ENCODE measurements at places on chromosomes 11 and 22. TPM values are rescaled to one million over a fixed set of nuclear protein-coding genes. Genes with fewer than 3 reads are reported as not detected.

HYLS1 gene
- 7.2 TPM for total RNA-seq

MPPED2 gene
- 0.30 TPM for total RNA-seq

LYVE1 gene
- total RNA-seq, result not detected

ACTN3 gene
- 0.26 TPM for total RNA-seq

MAFF gene
- 9.4 TPM for total RNA-seq

GAL gene
- total RNA-seq, result 2.5 TPM

GTSE1 gene
- 39.9 TPM for total RNA-seq

MYEOV gene
- not detected for total RNA-seq

CARD16 gene
- total RNA-seq, result 13.9 TPM

CRYBB3 gene
- total RNA-seq, result 0.34 TPM

DNA sequence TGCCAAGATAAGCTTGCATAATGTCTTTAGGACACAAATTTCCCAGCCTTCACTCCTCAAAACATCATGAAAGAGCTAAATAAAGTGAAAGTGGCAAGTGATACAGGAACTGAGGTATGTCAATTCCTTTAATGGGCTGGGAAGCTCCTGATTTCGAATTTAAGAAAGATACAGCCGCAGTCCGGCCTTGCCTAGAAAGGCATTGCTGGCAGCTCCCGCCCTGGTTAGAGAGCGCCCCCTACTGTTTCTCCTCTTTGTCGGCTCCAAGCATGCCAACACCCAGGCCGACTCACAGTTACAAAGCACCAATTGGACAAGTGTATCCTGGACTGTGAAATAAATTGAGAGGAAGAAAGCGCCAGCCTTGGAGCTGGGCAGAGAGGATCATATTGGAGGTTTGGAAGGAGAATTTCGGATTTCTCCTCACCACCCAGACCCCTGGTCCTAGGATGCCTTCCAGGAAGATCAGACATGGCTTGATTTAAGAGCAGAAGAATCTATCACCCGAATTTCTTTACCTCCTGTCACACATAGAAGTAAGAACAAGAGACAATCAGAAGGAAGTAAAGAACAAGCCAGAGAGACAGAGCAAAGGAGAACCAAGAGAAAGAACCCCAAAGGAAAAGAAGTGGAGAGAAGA is 84.0 kb downstream of the FAM76B start:
- DNase-seq, result peak; percentile 92

- DNase-seq, result no peak
Observed at GRCh38 chr22:45503816-45504372, 1.2 kb downstream of the FBLN1 start.

DNA sequence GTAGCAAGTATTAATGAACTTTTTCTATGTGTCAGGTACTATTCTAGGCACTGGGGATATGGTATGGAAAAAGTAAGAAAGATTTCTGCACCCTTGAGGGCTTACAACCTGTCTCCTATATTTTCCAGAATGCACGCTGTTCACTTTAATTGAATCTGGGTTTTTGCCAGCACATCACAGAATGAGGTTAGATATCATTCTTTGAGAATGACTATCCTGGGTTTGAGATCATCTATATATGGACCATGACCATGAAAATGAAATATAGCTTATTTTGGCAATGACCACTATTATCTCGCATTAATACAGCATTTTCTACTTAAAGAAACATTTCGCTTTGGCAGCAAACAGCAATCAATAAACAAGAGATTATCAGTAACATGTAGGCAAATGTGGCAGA is 46.9 kb downstream of the C11orf71 start:
- DNase-seq, result no peak

DNA sequence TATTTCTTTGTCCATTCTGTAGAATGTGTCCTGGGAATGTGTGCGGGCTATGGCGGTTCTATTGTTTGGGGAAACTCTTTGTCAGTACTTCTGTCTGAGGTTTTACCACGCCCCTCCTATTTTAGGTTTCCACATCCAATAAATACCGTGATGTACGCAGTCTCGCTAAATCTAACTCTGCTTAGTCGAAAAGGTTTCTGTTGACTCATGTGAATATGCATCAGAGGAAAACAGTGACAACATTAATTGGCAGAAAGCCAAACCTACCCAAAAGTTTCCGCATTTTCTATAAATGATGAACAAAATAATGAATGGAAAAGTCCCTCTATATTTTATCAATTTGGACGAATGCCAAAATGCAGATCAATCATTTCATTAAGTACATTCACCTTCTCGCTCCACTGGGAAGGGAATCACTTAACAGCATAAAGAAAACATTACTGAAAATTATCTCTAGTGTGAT is 143.4 kb downstream of the MAML2 start:
- peak; percentile 68 for DNase-seq

DNA sequence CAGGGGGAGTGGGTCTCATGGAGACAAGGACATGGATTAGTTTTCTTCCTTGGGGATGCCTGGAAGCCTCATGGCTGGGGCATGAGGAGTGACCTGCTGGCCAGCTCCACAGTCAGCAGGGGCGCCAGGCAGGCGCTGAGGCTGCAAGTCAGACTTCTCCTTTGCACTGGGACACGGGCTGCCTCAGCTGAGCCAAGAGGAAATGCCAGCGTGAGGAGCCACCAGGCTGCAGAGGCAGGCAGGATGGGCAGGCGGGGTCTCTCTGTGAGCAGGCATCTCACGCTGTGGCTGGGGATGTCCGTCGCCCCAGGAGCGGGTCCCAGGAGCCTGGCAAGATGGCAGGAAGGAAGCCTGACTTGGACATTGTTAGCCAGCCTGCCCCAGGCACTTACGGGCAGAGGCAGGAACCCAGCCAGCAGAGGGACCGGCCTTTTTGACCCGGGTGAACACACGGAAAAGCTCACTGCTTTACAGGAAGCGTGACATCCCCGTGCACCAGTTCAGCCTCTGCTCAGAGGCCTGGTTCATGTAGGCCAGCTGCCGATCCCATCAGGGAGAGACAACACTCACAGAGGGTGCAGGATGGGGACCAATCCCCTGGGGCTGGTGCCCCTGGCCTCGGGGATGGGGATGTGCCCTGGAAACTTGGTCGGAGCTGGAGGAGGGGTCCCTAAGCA is 10.2 kb downstream of the GNB1L start:
- DNase-seq, result peak; percentile 46

- no peak for DNase-seq
Observed at GRCh38 chr11:120372296-120372695, 36.1 kb downstream of the ARHGEF12 start.

- DNase-seq, result no peak
Observed at GRCh38 chr11:34213366-34213765, 107.9 kb downstream of the NAT10 start.

GRCh38 chr11:75135021-75135650 is 15.8 kb upstream of the SLCO2B1 start:
- DNase-seq, result no peak

- DNase-seq, result no peak
Observed at GRCh38 chr11:33861941-33862589, 29.8 kb downstream of the LMO2 start.

DNA sequence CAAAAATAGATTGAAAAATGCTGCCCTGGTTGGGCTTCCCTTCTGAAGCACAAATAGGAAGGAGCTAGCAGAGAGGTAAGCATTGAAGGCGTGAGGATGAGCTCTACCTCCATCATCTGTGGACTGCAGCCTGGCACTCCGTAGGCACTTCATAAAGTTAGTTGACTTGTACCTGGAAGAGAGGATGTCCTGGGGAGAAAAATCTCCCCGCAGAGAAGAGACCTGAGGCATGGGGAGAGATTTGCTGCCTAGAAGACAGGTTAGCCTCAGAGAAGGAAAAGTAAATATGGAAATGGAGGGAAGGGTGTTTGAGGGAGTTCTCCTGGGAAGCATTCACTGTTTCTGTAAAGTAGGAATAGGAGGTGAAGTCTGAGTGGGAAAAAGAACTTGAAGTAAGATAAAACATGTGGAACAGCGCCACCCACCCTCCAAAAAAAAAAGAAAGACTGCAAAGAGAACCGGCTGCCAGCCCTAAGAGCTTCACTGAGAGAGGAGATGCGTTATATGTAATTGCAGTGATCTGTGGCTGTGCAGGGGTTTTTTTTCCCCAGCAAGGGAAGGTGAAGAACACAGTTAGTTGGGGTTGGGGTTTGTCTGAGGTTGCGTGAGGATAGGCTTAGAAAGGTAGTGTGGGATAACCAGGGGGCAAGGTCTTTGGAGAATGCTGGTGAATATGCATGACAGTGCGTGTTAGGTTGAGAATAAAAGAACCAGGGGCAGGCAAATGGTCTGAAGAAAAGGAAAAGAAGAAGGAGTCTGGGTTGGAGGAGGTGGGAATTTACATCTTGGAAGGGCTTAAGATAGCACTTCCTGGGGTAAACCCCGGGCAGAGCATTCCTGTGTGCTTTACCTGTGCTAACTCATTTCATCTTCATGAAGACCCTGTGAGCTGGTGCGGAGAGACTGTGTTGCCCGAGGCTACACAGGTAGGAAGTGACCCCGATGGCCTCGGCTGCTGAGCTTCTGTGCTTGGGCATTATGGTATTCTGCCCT is 16.0 kb downstream of the TNRC6B start:
- no peak for DNase-seq

GRCh38 chr11:88806410-88806809 is 259.4 kb downstream of the GRM5 start:
- no peak for DNase-seq

GRCh38 chr11:32437495-32438345 is 2.4 kb upstream of the WT1 start:
- peak; percentile 17 for DNase-seq

DNA sequence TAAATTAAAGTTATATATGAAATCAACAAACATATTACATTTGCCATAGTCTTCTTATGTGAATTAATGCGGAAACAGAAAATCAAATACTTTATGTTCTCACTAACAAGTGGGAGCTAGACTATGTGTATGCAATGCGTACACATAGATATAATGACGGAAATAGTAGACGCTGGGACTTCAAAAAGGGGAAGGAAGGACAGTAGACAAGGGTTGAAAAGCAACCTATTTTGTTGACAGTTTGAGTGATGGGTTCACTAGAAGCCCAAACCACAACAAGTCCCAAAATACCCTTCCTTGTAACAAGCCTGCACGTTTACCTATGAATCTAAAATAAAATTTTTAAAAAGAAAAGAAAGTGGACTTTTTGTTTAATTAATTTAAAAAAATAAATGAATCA is 430.8 kb upstream of the CNTN5 start:
- DNase-seq, result no peak

DNA sequence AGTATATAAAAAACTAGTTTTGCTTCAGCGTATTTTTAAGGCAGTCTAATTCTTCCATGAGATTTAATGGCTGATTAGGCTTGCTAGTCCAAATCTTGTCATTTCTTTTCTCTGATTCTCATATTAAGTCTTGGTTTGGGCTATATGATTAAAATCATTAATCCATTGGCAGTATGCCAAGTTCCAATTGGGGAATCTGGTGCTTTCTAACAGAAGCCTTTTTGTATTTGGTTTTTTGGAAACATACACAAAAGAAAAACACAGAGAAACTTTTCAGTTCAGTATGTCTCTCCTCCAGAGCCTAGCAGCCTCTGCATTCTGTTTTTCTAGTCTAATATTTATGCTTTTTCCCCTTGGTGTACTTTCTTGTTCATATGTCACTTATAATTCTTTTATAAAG is 37.9 kb downstream of the SWAP70 start:
- DNase-seq, result no peak

GRCh38 chr11:65613091-65613928 is 711 bp downstream of the MAP3K11 start:
- DNase-seq, result peak; percentile 46

- DNase-seq, result no peak
Observed at GRCh38 chr11:14882196-14882595, 9.8 kb downstream of the CYP2R1 start.

DNA sequence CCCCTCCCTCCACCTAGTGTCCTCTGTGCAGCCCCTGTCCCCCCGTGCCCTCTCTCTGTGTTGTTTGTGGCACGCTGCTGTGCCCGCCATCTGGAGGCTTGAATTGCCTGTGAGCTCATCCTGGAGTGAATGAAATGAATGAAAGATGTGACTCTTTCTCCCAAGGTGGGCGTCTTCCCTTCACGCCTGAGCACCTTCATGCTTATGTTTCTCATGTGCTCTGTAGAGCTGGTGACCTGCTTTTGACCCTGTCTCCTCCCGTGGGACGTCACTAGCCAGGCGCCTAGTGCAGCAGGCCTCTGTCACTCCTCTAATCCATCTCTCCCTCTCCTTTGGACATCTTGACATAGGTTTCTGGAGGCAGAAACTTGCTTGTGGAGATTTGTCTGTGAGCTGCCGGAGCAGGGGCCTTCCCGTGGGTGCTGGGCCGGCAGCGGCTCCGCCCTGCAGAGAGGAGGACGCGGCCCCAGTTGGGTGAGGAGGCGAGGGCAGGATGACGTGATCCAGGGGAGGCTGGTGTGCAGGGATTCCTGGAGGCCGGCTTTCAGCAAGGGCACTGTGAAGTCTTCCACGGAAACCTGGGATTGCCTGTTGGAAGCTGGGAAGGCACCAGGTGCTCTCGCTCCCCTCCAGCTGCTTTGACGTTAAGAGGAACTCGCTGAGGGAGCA is 40.6 kb downstream of the MUC6 start:
- peak; percentile 24 for DNase-seq

- no peak for DNase-seq
Observed at GRCh38 chr11:12448131-12448939, 71.0 kb downstream of the PARVA start.

DNA sequence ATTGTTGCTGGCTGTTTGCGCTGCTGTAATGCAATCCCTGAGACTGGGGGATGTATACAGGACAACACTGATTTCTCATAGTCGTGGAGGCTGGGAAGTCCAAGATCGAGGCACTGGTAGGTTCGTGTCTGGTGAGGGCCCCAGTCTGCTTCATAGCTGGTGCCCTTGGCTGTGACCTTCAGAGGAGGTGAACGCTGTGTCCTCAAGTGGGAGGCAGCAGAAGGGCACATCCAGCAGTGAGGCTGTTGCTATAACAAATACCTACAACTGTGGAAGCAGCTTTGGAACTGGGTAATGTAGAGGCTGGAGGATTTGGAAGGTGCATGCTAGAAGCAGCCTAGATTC is 21.3 kb downstream of the KRTAP5-5 start:
- DNase-seq, result no peak

GRCh38 chr11:44977493-44977984 is 26.9 kb upstream of the TP53I11 start:
- no peak for DNase-seq

- no peak for DNase-seq
Observed at GRCh38 chr11:63907063-63907462, 9.9 kb downstream of the RCOR2 start.

- no peak for DNase-seq
Observed at GRCh38 chr11:16211407-16211806, 144.9 kb downstream of the SOX6 start.

DNA sequence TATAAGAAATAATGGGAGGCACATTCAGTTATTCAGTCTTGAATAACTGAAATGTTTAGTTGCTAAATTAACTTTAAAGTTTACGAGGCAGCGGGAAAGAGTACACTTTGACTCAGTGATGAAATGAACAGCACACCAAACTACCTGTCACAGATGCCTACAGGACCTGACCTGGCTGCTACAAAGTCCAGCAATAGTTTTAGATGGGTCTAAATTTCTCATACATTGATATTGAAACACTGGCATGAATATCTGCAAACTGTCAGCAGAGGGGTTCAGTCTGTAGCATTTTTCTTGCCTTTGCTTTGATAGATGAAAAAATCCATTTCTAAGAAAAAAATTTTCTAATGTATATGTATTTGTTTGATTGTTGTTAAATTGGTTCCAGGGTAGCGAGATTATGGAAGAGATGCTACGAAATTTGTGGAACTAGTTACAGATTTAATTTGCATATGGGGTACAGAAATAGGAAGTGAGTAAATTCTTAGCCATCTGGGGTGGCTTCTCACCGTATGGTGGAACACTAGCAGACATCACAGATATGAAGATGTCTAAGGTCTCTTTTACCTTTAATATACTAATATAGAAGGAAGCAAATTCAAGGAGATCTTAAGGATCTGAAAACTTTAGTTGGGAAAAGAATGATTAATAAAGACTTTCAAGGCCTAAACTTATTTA is 20.8 kb upstream of the GAB2 start:
- DNase-seq, result no peak
